HCEC 1CT (cell line): ENCODE measurements at places on chromosomes 12 and 14.

DNA sequence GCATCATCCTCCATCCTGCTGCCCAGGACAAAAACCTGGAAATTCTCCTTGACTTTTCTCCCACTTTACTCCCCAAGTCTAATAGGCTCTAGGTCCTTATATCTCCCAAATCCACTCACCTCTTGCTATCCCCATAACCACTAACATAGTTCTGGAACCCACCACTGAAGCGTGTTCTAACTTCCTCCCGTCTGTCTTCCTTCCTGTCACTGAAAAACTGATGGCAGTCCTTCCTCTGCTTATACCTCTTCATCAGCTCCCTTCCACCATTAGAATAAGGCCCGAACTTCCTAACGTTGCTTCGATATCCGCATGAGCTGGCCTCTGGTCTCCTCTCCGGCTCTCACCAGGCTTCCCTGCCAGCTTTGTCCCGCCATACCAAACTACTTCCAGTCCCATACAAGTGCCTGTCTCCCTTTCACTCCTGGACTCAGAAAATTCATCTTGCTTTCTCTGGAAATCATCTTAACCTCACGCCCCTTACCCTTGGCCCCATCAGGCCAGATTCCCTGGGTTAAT lies 63.0 kb upstream of the BCL2L14 start:
- no peak for DNase-seq

- DNase-seq = no peak
Observed at GRCh38 chr14:75318353-75318752, 39.7 kb downstream of the FOS start.

GRCh38 chr12:50979369-50980052 lies 27.2 kb downstream of the HIGD1C start:
- DNase-seq = no peak

GRCh38 chr12:6207259-6207925 lies 7.2 kb downstream of the CD9 start:
- no peak for DNase-seq

- DNase-seq = no peak
Observed at GRCh38 chr12:68482014-68482413, 128.7 kb upstream of the RAP1B start.

- no peak for DNase-seq
Observed at GRCh38 chr12:10528174-10528953, 22.7 kb downstream of the EIF2S3B start.

GRCh38 chr14:53696217-53696965 lies 260.2 kb downstream of the BMP4 start:
- no peak for DNase-seq

DNA sequence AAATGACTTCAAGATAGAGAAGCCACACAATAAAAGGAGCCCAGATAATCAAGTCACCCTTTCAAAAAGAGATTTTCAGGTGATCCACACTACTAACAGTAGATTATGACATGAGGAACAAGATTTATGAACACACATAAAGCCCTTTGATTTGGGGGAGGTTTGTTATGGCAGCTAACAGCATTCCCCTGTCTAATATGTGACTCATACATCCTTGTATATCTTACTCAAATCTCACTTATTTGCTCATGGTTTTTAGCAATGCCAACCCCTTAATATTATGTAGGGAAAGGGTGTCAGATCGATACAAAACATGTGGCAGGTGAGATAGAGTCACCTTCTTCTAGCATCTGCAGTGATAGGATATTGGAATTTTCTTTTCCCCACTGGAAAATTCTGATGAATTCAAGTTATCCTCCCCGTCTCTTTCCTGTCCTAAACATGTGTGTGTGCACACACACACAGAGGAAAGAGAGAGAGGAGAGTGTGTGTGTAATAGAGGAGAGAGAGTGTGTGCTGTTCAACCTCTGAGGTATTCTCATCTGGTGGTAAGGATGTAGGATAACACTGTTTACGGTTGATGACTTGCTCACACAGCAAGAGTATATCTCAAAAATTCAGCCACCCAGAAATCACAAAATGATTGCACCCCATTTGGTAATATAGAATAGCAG lies 319.9 kb downstream of the KCNC2 start:
- peak; percentile 81 for DNase-seq
